ENCODE measurements at places on chromosomes 4 and X. TPM values are rescaled to one million over a fixed set of nuclear protein-coding genes. Genes with fewer than 3 reads are reported as not detected.

TCEAL6 gene
- 0.55 TPM for total RNA-seq

DNA sequence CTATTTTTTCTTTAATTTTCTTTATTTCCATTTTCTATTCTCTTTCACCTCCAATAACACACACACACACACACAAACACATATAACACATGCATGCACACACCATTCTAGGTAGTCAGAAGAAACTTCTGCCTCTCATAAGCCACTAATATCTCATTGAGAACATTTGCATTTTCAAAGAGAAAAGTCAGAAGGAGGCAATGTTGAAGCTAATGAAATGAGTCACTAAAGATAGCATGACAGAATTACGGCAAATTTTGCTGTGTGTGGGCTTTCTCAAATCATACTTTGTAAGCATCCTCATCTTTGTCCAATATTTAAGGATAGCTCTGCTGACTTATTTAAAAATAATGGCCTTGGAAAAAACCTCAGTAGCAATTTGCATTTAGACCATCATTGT lies 291.3 kb downstream of the GUCY2F start:
- no peaks in the 10 kb centered on the region for H3K4me1 ChIP-seq
- no peak overlapping the region for H3K4me3 ChIP-seq
- H3K27me3 ChIP-seq, result no peaks in the 10 kb centered on the region

VSIG4 gene
- total RNA-seq, result 113 TPM

DNA sequence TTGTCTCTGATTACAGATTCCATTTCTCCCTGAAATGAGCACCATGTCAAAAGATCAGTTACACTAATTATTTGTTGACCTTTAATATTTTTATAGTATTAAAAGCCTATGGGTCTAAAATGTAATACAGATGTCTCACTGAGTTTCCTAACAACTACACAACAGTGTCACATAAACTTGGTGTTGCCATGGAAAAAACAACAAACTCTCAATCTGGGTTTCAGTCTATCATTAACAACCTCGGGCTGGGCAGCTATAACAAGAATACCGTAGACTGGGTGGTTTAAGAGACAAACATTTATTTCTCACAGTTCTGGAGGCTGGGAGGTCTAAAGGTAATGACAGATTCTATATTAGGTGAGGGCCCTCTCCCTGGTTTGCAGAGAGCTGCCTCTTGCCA lies 407.1 kb downstream of the HNRNPD start:
- H3K4me1 ChIP-seq, result no peaks in the 10 kb centered on the region
- H3K27me3 ChIP-seq, result no peaks in the 10 kb centered on the region
- DNase-seq, result no peak
- H3K27ac ChIP-seq, result no peak overlapping the region
- H3K36me3 ChIP-seq, result no peaks in the 10 kb centered on the region

- H3K27me3 ChIP-seq, result no peaks in the 10 kb centered on the region
- no peaks in the 10 kb centered on the region for H3K4me1 ChIP-seq
- DNase-seq, result no peak
- no peak overlapping the region for H3K27ac ChIP-seq
Measured at GRCh38 chr4:133316909-133317308, 167.8 kb downstream of the PCDH10 start.

ADGRG2 gene
- total RNA-seq, result 4.3 TPM

DNA sequence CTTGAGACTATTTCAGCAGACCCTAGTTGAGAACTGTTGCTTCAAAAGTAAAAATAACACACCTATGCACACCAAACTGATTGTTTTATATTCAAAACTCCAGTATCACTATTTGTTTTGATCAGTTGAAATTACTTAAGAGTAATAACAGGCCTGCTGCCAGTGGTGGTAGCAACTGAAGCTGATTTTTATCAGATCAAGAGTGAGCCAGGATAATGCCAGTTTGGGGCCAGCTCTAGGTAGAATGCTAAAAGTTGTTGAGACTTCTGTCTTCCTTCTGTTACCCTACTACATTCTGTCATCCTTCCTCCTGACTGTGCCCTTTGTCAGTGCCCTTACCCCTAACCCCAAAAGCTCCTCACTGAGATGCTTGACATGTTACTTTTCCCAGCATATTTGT lies 228.7 kb upstream of the SPRY1 start:
- H3K4me1 ChIP-seq, result no peaks in the 10 kb centered on the region
- no peaks in the 10 kb centered on the region for H3K36me3 ChIP-seq
- H3K27ac ChIP-seq, result no peak overlapping the region
- no peak for DNase-seq
- H3K27me3 ChIP-seq, result no peaks in the 10 kb centered on the region

DNA sequence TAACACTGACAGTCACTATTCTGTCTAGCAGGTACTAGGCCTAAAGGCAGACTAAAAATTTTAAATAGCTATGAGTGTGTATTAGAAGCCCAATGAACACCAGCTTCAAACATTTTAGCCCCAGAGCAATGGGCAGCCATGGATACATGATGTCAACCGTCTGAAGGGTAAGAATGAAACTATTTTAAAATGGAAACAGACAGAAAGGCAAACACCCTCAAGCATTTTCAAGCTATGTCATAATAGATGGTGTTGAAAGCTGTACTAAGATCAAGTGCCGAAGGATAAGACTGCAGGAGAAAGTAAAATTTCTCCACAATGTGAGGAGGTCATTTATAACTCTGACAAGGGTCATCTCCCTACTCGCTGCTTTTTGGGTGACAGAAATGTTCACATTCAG lies 225.0 kb downstream of the COL25A1 start:
- H3K27ac ChIP-seq, result no peak overlapping the region
- no peak overlapping the region for H3K4me3 ChIP-seq
- no peak for DNase-seq
- H3K36me3 ChIP-seq, result no peaks in the 10 kb centered on the region
- no peaks in the 10 kb centered on the region for H3K4me1 ChIP-seq

HMX1 gene
- total RNA-seq, result not detected

UGT2B7 gene
- not detected for total RNA-seq

GRCh38 chr4:8917868-8918783 lies 46.5 kb upstream of the HMX1 start:
- peak; percentile 64 for DNase-seq
- H3K27ac ChIP-seq, result no peak overlapping the region
- H3K4me3 ChIP-seq, result no peak overlapping the region
- H3K27me3 ChIP-seq, result no peaks in the 10 kb centered on the region
- no peaks in the 10 kb centered on the region for H3K36me3 ChIP-seq
- no peaks in the 10 kb centered on the region for H3K4me1 ChIP-seq

PIR gene
- total RNA-seq, result 26.3 TPM

TRIML2 gene
- total RNA-seq, result not detected

DNA sequence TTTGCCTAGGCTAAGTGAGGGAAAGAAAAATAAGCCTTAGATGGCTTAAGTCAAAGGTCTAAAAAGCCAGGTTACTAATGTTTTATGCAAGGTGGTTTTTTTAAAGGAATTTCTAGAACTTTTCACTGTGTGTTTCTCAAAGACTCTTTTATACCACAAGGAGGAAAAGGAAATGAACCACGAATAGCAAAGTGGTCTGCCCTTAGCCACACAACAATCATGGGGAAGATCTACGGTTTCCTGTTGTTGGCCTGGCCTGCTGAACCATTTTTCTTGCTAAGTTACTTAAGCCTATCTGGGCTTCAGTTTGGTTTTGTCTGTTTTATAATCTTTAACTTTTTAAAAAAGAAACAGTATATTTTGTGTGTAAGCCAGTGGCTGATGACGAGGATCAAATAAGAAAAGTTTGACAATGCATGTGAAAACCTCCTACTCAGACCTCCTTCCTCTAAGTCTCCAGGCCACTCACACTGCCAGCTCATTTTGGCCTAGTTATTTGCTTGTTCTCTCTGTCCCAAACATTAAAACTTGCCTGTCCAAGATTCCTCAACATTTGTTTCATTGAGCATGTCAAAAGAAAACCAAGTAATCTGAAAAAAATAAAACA lies 56.7 kb upstream of the COL25A1 start:
- H3K4me1 ChIP-seq, result no peaks in the 10 kb centered on the region
- no peak overlapping the region for H3K27ac ChIP-seq
- H3K36me3 ChIP-seq, result no peaks in the 10 kb centered on the region
- no peaks in the 10 kb centered on the region for H3K27me3 ChIP-seq

DNA sequence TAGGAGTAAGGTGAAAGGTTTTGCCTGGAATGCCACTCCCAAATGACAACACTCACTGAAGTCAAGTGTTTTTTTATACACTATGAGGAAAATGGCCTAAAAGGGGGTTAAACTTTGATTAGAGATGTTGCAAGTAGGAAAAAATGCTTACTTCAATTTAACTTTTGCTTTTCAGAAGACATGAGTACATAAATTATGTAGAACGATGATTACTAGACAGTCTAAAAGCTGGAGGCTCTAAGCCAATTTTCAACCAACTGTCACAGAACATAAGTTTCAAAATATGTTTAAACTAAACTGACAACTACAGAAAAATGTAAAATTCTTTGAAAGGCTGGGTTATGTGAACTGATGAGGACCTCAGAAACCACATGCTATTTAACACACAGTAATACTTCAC lies 83.4 kb downstream of the SHISA3 start:
- no peaks in the 10 kb centered on the region for H3K4me1 ChIP-seq
- no peaks in the 10 kb centered on the region for H3K27me3 ChIP-seq
- no peak for DNase-seq
- H3K36me3 ChIP-seq, result no peaks in the 10 kb centered on the region

GRCh38 chrX:74450803-74451449 lies 29.6 kb downstream of the SLC16A2 start:
- H3K36me3 ChIP-seq, result no peaks in the 10 kb centered on the region
- no peak overlapping the region for H3K4me3 ChIP-seq
- H3K27ac ChIP-seq, result no peak overlapping the region
- no peaks in the 10 kb centered on the region for H3K4me1 ChIP-seq
- DNase-seq, result no peak
- H3K27me3 ChIP-seq, result no peaks in the 10 kb centered on the region

GRCh38 chr4:1345903-1346780 lies 866 bp upstream of the UVSSA start:
- H3K27me3 ChIP-seq, result no peaks in the 10 kb centered on the region
- H3K4me1 ChIP-seq, result no peaks in the 10 kb centered on the region
- no peaks in the 10 kb centered on the region for H3K36me3 ChIP-seq
- H3K27ac ChIP-seq, result peak overlapping the region; percentile 48

DNA sequence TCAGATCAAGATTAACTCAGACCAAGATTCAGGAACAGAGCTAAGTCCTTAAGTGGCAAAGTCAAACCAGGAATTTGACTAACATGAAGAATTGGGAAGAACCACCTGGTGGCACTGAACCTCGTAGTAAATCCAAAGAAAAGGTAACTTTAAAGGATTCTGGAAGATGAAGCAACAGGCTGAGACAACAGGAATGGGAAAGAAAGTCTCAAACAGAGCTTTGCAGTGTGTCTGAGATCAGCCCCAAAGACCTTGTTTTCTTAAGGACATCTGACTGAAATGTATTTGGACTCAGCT lies 126.1 kb downstream of the ASB9 start:
- DNase-seq, result no peak
- H3K4me3 ChIP-seq, result no peak overlapping the region
- no peaks in the 10 kb centered on the region for H3K4me1 ChIP-seq
- no peaks in the 10 kb centered on the region for H3K36me3 ChIP-seq

- H3K36me3 ChIP-seq, result no peaks in the 10 kb centered on the region
- H3K27ac ChIP-seq, result no peak overlapping the region
- no peaks in the 10 kb centered on the region for H3K4me1 ChIP-seq
- no peak overlapping the region for H3K4me3 ChIP-seq
- DNase-seq, result no peak
Measured at GRCh38 chr4:71537551-71538065, 198.8 kb downstream of the SLC4A4 start.

DNA sequence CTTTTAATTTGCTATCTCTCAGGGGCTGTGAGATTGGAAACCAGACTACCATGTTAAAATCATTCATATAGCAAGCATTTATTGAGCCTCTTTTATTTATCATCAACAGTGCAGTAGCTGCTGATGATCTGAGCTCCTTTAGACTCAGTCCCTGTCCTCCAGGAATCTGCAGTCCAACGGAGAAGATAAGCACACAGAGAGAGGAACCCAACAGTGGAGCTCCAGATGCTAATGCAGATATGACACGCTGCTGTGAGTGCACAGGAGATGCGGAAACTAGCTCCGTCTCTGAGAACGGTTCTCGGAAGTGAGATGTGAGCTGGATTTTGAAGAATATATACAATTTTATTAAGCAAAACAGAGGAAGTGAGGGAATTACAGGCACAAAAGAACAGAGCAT lies 35.4 kb downstream of the DCHS2 start:
- no peaks in the 10 kb centered on the region for H3K27me3 ChIP-seq
- no peak for DNase-seq
- no peak overlapping the region for H3K27ac ChIP-seq
- no peaks in the 10 kb centered on the region for H3K36me3 ChIP-seq
- H3K4me3 ChIP-seq, result no peak overlapping the region

- no peaks in the 10 kb centered on the region for H3K27me3 ChIP-seq
- DNase-seq, result no peak
- no peak overlapping the region for H3K27ac ChIP-seq
- no peak overlapping the region for H3K4me3 ChIP-seq
Measured at GRCh38 chrX:150680974-150681373, 12.2 kb upstream of the MTMR1 start.

PLK4 gene
- total RNA-seq, result 1.3 TPM

GRCh38 chr4:143443728-143444127 lies 69.8 kb upstream of the SMARCA5 start:
- H3K4me3 ChIP-seq, result no peak overlapping the region
- no peak for DNase-seq
- H3K4me1 ChIP-seq, result peaks cover 8% of the 10 kb centered on the region
- peaks cover 1% of the 10 kb centered on the region for H3K36me3 ChIP-seq

SCML1 gene
- 13.0 TPM for total RNA-seq

DNA sequence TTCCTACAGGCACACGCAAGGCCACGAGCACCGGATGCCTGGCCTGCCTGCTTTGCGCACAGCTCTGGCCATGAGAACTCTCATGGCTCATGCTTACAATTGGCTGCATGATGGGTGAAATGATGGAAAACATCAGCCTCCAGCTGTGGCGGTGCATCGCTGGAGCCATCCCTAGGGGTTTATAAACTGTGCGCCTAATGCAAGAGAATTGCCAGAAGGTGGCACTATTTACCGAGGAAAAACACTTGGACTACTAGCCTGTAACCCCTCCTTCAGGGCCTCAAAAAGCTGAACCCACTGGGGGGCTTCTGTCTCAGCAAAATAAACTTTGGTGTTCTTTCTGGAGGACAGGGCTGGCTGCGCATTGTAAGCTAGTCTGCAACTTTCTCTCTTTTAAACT lies 51.9 kb downstream of the PHKA2 start:
- H3K36me3 ChIP-seq, result no peaks in the 10 kb centered on the region
- H3K27ac ChIP-seq, result no peak overlapping the region
- H3K27me3 ChIP-seq, result no peaks in the 10 kb centered on the region

DNA sequence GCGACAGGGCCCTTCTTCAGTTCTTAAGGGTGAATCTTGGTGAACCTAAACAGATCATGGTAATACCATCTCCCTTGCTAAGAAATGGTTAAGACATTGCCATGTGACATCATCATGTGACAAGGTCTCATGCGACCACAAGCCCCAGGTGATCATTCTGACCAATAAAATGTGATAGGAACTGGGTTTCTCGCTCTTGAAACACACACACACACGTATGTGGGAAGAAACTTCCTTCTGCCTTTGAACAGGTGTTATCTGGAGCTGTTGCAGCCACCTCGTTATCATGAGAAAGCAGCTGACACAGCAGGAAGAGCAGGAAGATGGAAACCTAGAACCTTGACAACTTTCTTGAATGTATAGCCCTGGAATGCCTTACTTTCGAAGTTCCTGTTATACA lies 10.2 kb downstream of the SOD3 start:
- no peaks in the 10 kb centered on the region for H3K27me3 ChIP-seq
- H3K4me1 ChIP-seq, result peaks cover 10% of the 10 kb centered on the region
- no peak for DNase-seq
- H3K36me3 ChIP-seq, result no peaks in the 10 kb centered on the region

CXCL11 gene
- 0.23 TPM for total RNA-seq

- H3K36me3 ChIP-seq, result no peaks in the 10 kb centered on the region
- no peak overlapping the region for H3K27ac ChIP-seq
- no peak overlapping the region for H3K4me3 ChIP-seq
- DNase-seq, result no peak
- H3K27me3 ChIP-seq, result no peaks in the 10 kb centered on the region
Measured at GRCh38 chr4:75003979-75004378, 71.1 kb downstream of the PARM1 start.

Measured in aorta (tissue), 5 donors.